ENCODE measurements at places on chromosomes 16 and 17.
A peak's percentile ranks its signal among the peaks of the same experiment; 100 is the strongest.

- DNase-seq = no peak
Measured at GRCh38 chr17:601926-602303, 112.7 kb downstream of the VPS53 start.

GRCh38 chr17:69812240-69812837, 262.7 kb upstream of the KCNJ16 start:
- DNase-seq = no peak

- no peak for DNase-seq
Measured at GRCh38 chr16:63426275-63426870, 1390.1 kb upstream of the CDH8 start.

- no peak for DNase-seq
Measured at GRCh38 chr16:67268136-67268579, 11.2 kb upstream of the PLEKHG4 start.

GRCh38 chr17:34206569-34206968, 48.5 kb upstream of the CCL2 start:
- DNase-seq = no peak

GRCh38 chr17:41029633-41030245, at the start of gene KRTAP1-4:
TSS of gene KRTAP1-4 (minus strand) at chr17:41030195. CDS start at chr17:41030078, 117 bp downstream.
- DNase-seq = no peak

DNA sequence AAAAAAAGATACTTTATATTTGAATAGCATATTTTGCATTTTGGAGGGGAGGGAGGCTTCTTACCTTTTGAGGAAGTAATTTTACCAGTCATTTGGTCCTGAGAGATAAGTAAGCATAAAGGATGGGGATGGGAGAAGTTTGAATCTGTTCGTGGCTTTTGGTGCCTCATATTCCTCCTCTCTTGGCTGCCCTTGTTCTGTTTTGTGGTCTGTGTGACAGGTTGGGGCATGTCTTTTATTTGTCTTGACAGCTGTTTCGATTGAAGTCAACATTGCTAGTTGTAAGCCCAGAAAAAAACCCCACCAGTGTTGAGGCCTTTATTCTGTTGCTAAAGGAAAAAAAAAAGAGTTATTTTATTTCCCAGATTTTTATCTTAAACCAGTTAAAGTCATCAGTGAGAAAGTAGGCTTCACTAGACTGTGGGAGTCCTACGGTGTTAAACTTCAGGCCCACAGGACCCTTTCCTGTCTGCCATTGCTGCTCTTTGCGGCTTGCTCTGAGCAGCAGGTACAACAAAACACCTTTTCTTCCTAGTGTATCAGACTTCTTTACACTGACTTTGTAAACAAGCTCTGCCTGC, 11.4 kb downstream of the SLC7A6 start:
- DNase-seq = no peak

- DNase-seq = no peak
Measured at GRCh38 chr16:83021045-83021444, 394.3 kb downstream of the CDH13 start.

- DNase-seq = no peak
Measured at GRCh38 chr17:74530831-74531150, 484 bp downstream of the CD300LB start.

GRCh38 chr17:74542166-74542565, 3.7 kb downstream of the CD300C start:
- no peak for DNase-seq

GRCh38 chr17:79224903-79225302, 150.3 kb downstream of the ENGASE start:
- DNase-seq = no peak

DNA sequence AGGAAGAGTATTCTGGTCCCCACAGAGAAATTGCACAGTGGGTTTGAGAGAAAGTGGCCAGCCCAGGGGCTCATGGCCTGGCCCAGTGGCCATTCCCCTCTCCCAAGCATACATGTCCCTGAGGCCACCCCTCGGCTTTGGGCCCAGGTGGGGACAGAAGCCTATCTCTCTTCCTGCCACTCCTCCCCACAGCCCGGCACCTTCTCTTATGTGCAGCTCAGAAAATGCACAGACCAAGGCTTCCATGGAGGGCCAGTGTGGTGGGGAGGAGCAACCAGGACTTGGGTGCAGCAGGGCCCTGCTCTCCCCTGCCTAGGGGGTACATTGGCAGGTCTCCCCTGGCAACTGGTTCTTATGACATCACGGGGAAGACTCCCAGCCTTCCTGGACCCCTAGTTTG, at the start of gene C16orf90:
TSS of gene C16orf90 (minus strand) at position 314 of the 400 bp plus-strand sequence. CDS start at position 246, 68 bp downstream.
- DNase-seq = no peak

GRCh38 chr17:18277076-18277475, 16.6 kb downstream of the MIEF2 start:
- no peak for DNase-seq

DNA sequence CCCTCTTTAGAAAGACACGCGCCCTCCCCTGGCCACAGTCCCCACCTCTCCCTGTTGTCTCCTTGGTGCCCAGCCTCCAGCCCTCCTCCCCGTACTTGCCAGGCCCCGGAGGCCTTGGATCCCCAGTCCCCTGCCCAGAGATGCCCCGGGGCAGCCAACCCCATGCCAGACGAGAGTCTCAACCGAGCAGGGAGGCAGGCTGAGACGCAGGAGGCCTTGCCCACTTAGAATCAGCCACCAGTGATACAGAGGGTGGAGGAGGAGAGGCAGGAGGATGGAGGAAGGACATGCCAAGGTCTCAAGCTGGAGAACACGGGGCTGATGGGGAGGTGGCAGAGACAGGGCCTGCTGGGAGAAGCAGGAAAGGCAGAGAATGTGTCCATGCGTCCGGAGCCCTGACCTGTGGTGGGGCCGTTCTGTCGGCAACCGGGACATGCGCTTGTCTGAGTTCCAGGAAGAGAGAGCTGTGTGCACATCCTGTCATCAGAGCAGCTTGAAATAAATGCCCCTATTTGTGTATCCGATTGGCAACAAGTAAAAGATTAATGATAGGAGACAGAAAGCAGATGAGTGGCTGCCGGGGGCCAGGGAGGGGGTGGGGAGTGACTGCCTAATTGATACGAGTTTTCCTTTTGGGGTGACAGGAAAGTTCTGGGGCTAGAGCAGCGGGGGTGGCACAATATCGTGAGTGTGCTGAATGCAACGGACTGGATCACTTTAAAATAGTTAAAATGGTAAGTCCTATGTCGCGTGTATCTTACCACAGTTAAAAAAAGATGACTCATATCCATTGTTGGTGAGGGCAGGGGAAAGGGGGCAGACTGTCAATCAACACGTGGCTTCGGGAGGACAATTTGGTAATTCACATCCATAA, 44.7 kb upstream of the MEAK7 start:
- peak; percentile 35 for DNase-seq
